ENCODE measurements at places on chromosomes 1 and 21.

DNA sequence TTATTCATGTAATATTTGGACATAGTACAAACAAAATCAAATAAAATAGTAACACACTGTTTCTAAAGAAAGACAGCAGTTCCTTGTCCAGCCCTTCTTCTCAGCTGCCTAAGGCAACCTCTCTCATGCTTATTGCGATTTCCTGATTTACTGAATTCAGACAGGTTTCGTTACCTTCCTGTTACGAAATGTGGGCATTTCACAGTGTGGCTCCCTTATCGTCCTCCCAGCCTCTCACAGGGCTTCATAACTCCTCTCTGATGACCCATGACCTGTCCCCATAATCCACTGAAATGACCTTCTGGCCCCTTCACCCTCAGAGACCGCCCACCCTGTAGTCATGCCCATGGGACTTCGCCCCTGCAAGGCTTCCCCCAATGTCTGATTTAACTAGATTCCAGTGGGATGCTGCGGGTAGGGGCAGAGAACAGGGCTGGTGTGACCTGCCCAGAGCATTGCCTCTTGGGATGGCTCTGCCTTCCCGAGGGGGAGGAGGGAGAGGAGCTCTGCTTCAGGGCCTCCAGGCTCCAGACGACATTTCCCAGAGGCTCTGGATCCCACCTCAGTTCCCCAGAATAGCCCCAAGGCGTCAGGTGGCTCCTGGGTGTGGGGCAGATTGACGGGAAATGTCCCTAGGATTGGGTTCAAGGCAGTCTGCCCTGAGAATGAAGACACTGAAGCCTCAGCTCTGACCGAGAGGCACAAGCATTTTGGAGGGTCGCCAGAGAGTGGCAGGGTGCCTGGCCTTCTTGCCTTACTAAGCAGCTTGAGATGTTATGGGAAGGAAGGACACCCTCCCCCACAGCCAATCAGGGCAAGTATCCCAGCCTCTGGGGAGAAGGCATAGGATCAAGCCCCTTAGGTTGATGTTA, 20.6 kb downstream of the PADI2 start:
- DNase-seq: peak; percentile 64

GRCh38 chr1:112501810-112502641, 6.7 kb upstream of the WNT2B start:
- peak; percentile 32 for DNase-seq

DNA sequence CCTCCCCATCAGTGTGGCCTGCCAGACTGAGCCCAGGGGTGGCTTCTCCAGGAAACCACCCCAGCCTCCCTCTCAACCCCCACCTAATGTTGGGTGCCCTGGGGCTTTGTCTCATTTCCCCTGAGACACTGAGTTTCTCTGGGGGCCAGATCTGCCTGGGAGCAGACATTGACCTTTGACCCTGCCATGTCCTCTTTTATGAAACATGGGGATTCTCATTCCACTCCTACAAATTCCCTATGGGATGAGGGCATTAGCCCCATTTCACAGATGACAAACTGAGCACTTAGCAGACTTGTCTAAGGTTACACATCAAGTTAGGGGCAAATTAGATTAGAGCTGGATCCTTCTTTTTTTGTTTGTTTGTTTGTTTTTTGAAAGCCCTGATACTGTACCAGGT, 24.1 kb downstream of the RHBG start:
- no peak for DNase-seq

- no peak for DNase-seq
These were observed 73.9 kb downstream of the MATN1 start for GRCh38 chr1:30649321-30649991.

GRCh38 chr1:76635784-76636183, 231.5 kb upstream of the ST6GALNAC5 start:
- no peak for DNase-seq

GRCh38 chr1:63322114-63322943, at the start of gene FOXD3:
TSS of gene FOXD3 (plus strand) at chr1:63322567. CDS start at chr1:63323059, 492 bp downstream.
- DNase-seq: peak; percentile 13

- DNase-seq: no peak
These were observed 114.8 kb upstream of the IGSF21 start for GRCh38 chr1:17992800-17993199.

DNA sequence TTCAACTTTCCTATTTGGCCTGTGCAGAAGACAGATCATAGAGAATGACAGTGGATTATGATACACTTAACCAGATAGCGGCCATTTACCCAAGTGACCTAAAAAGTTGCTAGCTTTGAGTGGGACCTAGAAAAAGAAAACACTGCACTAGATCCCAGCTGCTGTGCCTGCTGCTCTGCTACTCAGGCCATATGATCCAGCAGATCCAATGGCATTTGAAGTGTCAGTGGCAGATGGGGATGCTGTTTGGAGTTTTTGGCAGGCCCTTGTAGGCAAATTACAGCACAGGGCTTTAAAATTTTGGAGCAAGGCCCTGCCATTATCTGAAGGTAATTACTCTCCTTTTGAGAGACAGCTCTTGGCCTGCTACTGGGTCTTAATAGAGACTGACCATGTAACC, 74.0 kb upstream of the KCNE2 start:
- no peak for DNase-seq

GRCh38 chr1:147808025-147808424, 47.6 kb upstream of the GJA5 start:
- no peak for DNase-seq

DNA sequence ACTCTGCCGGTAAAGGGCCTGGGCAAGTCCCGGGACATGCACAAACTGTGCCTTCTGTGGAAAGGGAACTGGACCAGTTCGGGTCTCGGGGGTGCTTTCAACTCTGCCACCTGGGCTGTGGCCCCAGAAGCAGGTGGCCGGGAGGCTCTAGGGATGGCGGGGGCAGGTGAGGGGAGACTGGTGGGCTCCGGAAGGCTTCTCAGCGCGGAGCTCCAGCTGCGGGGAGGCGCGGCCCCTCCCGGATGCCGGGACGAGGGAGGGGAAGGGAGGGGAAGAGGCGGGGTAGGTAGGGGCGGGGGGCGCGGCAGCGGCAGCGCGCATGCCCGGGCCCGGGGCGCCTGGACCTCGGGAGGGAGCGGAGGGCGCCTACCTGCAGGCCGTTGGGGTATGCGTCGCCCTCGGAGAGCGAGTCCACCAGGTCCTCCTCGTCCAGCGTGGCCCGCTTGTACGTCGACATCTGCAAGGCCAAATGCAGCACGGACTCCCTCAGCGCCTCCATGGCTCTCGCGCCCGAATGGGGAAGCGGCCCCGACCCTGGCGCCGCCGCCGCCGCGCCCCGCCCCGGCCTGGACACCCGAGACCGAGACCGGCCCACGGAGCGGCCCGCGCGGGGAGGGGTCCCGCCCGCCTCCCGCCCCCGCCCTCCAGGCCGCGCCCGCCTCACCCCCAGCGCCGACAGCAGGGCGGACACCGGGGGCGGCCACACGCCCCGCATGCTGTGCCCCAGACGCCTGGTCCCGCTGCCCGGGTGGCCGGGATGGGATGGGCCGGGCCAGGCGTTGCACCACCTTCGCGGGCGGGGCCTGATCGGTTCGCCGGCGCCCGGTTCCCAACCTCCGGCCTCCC, at the start of gene ECE1:
ECE1 (minus strand) TSS at position 764 of the 846 bp plus-strand sequence; CDS start at position 715, 49 bp downstream.
- DNase-seq: peak; percentile 40

DNA sequence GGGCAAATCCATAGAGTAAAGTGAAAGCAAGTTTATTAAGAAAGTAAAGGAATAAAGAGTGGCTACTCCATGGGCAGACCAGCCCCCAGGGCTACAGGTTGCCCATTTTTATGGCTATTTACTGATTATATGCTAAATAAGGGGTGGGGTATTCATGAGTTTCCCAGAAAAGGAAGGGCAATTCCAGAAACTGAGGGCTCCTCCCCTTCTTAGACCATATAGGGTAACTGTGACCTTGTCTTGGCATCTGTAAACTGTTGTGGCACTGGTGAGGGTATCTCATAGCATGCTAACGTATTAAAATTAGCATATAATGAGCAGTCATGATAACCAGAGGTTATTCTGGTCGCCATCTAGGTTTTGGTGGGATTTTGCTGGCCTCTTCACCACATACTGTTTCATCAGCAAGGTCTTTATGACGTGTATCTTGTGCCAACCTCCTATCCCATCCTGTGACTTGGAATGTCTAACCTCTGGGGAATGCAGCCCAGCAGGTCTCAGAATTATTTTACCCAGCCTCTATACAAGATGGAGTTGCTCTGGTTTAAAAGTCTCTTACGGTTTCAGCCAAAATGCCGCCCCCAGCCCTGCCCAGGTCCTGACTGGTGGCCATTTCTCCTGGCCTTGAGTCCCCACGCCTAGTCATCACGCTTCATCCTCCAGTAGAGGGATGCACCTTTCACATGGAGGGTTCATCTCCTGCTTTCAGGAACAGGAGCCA, 982 bp upstream of the TRIM17 start:
- no peak for DNase-seq

DNA sequence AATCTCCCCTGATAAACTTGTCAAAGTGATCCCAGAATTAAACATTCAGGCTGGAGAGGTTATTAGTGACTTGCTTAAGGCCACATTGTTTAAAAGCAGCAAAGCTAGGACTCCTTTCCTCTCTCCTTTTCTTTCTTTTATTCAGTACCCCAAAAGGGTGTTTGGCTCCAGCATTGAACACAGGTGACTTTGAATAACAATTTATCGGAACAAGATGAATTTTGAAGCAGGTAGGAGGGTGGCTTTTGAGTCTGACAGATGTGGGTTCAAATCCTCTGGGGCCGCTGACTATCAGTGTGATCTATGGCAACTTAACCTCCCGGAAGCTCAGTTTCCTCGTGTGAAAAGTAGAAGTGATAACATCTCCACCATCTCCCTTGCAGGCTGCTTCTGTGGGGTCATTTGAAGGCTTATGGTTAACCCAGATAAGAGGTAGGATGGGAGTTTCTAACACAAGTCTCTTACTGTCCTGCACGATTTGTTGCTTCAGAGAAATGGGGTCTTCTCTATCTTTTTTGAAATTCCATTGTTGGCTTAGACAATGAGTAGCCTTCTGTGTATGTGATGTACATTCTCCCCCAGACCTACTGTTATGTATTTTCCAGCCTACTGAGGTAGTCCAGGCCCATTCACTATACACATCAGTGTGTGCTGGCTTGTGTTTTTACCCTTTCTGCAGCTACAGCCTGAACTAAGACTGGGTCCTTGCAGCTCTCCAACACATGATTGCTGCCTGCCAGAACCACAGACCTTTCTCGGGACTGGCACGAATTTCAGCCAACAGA, 29.0 kb downstream of the JUN start:
- DNase-seq: peak; percentile 67

- DNase-seq: no peak
These were observed 27.6 kb downstream of the KCNJ6 start for GRCh38 chr21:37888659-37889058.

DNA sequence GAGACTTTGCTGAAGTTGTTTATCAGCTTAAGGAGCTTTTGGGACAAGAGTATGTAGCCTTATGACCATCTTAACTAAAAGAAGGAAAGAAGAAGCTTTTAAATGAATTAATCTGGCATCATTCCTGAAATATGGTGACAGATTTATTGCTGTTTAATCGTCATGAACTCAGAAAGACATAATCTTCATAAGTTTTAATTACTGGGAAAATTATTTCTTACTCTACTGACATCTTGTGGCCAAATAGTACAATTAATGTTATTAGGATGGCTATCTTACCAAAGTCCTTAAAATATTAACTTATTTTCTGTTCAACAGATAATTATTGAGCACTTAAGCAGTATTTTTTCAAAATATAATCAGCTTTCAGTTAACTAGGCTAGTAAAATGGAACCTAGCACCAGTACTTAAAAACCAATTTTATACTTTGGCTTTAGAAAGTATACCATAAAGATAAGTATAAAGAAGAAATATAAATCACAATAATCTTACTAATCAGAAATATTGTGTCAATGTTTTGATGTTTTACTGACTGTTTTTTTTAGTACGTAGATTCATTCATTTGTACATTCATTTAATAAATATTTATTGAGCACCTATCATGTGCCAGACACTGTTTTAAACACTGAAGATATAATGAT, 34.7 kb upstream of the GPR25 start:
- DNase-seq: peak; percentile 26

GRCh38 chr1:78358165-78358564, 132.6 kb upstream of the PTGFR start:
- no peak for DNase-seq

GRCh38 chr1:29136391-29136915, 12.8 kb upstream of the TMEM200B start:
- peak; percentile 29 for DNase-seq

DNA sequence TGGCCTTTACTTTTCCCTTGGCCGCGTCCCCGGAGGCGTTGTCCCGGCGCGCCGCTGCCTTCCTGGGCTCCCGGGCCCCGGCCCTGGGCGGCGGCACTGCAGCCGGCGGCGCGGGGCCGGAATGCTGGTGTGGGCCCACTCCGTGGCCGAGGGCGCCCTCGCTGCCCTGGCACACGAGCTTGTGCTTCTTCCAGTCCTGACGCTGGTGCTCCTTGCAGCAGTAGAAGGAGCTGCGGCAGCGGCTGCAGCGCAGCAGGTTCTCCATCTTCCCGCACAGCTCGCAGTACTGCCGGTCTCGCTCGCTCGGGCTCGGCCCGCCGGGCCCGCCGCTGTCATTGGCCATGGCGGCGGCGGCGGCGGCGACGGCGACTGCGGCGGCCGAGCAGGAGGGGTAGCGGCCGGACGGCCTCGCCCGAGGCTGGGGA, 529 bp downstream of the EGLN1 start:
- DNase-seq: no peak

DNA sequence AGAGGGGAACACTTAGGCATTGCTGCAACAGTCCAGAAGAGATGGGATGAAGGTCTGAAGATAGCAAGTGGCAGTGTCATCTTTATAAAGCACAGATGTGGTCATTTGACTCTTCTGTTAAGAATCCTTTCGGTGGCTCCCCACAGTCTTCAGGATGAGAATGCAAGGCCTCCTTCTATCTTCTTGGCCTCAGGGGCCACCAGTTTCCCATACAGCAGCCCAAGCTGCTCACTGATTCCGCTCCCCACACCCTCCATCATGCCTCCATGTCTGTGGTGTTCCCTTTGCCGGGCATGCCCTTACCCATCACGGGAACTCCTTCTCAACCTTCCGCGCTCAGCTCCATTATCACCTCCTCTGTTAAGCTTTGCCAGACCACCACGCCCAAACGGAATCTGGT, 16.1 kb upstream of the MFSD2A start:
- DNase-seq: no peak

DNA sequence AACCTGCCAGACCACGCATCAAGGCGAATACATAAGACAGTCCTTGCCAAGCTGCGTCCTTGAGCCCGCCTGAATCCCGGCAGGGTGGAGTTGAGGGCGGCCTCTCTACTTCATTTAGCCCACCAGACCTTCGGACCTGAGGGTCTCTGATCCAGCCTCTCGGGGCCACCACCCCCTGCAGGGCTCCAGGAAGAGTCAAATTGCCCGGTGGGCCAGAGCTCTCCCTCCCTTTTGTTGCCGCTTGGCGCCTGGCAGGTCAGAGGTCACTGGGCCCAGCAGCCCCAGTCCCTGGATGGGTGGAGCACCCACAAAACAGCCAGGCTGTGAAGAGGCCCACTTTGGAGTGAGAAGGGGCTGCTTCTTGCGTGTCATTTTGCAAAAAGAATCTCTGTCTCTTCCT, 9.0 kb downstream of the GNG4 start:
- DNase-seq: no peak

- DNase-seq: no peak
These were observed 1204.6 kb upstream of the TMPRSS15 start for GRCh38 chr21:19608101-19608621.

Data from NB4 (cell line).